ENCODE measurements at places on chromosomes 7 and 10.

- DNase-seq, result no peak
Observed at GRCh38 chr10:54660397-54660796, 140.6 kb downstream of the PCDH15 start.

- DNase-seq, result no peak
Observed at GRCh38 chr7:48360574-48360973, 189.3 kb downstream of the ABCA13 start.

- no peak for DNase-seq
Observed at GRCh38 chr10:29649561-29650551, 15.1 kb upstream of the SVIL start.

- DNase-seq, result no peak
Observed at GRCh38 chr10:128624656-128625530, 498.7 kb upstream of the MKI67 start.

DNA sequence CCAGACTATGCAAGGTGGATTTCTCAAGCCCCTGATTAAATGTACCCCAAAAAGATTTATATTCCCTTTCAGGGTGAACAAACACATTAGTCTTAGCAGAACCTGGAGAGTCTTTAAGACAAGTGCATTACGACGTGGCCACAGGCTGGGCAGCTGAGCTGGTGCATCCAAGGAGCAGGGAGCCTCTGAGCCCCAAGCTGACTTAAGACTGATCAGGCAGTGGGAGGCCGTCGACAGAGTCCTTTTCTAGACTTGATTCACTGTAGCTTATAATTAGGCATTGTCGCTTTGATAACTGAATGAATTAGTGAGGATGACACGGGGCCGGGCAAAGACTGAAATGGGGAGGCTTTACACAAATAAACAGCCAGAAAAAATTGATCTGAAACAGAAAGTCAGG lies 353.2 kb downstream of the GPAM start:
- DNase-seq, result no peak

DNA sequence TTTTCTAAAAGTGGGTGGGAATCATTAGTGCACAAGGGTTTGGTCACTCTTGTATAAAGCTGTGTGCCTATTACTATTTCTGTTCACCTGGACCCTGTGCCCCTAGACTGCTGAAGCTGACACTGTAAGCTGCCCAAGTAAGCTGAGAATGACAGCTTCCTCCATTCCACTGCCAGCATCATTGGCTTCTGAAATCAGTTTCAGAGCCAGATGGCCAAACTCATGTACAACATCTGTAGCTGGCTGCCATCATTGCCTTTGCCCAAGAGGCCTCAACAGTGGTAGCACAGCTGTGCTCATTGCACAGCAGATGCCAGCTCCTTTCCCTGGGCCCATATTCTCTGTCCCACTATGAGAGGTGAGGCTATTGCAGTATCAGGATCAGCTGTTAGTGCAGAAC lies 165.7 kb downstream of the CPEB3 start:
- DNase-seq, result no peak

GRCh38 chr10:66836057-66836456 lies 89.8 kb upstream of the LRRTM3 start:
- no peak for DNase-seq

DNA sequence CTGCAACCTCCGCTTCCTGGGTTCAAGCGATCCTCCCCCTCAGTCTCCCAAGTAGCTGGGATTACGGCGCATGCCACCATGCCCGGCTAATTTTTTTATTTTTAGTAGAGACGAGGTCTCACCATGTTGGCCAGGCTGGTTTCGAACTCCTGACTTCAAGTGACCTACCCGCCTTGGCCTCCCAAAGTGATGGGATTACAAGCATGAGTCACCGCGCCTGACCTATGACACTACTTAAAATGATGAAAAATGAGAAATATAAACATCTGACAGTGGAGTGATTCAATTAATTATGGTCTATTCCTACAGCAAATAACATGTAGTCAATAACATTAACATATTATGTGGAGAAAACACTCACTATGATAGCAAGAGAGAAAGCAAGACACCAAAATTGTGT lies 2.2 kb downstream of the BRAT1 start:
- DNase-seq, result no peak

GRCh38 chr10:44922796-44923545 lies 11.8 kb downstream of the TMEM72 start:
- no peak for DNase-seq

- no peak for DNase-seq
Observed at GRCh38 chr7:7911369-7912123, 57.0 kb upstream of the GLCCI1 start.

- DNase-seq, result no peak
Observed at GRCh38 chr7:44280636-44280992, 44.8 kb downstream of the CAMK2B start.

- DNase-seq, result no peak
Observed at GRCh38 chr7:585229-585711, 65.6 kb upstream of the PDGFA start.

DNA sequence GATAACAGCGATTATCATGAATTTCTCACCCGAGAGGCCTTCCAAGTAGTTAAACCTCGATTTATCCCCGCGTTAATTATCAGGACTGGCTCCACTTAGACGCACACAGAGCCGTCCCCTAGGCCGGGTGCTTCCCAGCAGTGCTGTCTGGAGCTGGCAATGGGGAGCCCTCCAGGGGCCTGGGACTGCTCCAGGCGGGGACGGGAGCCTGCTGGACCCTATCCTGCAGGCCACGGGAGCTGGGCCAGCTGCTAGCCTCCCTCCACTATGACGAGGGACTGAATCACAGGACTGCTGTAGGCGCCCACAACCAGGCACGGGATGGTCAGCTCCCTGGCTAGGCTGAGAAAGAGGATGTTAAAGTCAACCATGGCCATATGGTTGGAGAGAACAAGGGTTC lies 229.1 kb downstream of the ELFN1 start:
- no peak for DNase-seq

- peak; percentile 47 for DNase-seq
Observed at GRCh38 chr10:77513781-77514331, 123.8 kb downstream of the KCNMA1 start.

DNA sequence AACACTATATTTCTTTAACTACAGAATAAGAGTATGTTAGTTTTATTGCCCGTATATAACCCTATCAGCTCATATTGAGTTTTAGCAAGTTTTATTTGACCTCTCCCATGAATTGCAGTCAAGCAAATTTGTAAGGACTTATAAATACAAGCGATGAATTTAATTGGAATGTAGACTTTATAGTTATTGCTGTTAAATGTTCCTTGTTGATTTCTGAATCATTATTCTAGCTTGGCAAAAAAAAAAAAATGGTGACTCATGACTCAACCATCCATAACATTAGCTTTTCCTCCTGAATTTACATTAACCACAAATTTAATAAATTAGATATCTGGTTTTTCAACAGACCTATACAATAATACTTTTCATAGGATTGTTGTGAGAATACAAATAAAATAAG lies 334.0 kb upstream of the LRRTM3 start:
- DNase-seq, result no peak

DNA sequence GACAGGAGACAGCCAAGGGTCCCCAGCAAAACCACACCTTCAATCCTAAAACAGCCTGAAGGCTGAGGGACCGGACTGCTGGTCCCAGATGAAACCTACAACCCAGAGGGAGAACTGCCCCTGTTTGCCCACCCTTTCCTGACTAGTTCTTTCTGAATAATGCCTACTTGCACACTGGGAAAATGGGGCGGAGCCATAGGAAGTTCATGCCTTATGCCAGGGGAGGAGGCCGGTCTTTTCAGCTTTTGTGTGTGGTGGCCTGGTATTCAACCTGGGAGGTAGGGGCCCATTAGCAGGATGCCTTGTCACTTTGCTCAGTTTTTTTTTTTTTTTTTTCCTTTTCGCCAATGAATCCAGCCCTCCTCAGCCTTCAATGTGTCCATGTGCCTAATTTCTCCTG lies 20.7 kb downstream of the TOMM7 start:
- DNase-seq, result no peak

DNA sequence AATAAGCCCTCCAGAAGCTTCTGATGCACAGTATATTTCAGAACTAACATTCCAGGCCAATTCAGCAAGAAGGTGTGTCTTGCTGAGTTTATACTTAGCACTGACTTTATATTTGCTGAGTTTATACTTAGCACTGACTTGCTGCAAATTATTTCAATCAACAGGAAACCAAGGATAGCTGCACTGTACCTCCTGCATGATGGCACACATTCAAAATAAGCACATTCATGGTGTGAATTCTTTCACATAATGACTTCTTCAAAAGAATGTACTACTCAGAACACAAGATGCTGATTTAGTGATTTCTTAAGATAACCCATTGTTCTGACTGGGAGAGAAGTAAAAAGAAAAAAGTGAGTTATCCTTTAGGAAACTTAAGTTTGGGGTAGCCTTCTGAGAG lies 52.0 kb downstream of the JAZF1 start:
- no peak for DNase-seq

- DNase-seq, result no peak
Observed at GRCh38 chr7:120856198-120856597, 1.7 kb downstream of the TSPAN12 start.

DNA sequence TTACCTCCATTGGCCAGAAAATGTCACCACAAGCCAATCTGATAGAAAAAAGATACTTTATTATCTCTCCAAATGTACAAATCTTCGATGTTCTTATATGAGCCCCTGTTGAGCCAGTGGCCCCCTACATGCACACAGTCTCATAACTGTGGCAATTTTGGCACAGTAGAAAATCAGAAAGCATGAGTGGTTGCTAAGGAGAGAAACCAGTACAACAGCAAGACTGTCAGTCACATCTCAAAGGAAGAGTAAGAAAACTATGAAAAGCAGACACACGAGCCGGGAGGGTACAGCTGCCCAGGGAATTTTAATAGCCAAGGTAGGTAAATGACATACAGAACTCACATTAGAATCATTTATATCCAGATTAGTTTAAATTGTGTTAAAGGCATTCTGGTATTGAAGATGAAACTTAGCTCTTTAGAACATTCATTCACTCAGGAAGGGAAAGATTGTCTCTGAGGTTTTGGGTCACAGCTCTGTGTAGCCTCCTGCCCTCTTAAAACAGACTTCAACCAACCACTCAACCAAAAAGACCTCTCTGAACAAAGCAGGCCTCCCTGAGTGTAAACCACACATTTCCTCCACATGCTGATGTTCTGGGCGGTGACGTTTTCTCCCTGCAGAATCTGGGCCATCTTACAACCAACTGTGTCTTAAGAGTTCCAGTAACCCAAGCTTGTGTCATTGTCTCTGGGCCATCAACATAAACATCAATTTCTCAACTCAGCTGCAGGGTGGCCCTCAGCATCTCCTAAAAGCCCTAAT lies 80.8 kb upstream of the ADAM12 start:
- no peak for DNase-seq

DNA sequence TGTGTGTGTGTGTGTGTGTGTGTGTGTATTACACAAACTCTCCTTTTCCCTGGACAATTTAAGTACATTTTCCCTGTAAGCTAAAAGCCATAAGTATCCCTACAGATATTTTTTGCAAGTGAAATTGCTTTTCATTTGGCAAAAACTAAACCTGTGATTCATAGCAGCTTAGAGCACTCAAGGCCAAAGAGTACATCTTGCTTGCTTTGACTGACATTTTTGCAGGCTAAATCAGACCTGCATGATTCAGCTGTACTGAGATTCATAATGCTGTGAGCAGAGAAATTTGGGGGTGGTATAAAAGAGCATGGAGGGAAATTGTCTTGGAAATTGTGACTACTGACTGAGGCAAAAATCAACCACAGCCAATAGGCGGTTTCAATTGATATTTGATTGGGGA lies 500.4 kb downstream of the GFRA1 start:
- no peak for DNase-seq

DNA sequence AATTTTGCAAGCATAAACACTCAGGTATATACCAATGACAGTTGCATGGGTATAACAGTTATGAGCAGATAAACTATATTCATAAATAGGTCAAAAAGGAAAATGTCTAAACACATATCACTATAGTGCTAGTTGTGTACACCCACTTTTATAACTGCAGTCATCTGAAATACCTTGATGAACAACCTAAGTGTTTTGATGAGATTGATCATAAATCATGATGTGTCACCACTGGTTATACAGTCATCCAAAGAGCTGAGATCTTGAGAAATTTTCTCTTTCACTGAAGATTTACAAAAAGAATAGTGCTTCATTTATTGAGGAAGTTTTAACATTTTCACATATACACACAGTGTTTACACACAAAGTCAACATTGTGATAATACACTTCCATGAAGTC lies 78.6 kb upstream of the SLC25A13 start:
- no peak for DNase-seq

- DNase-seq, result no peak
Observed at GRCh38 chr7:20283385-20283784, 47.3 kb upstream of the ITGB8 start.

DNA sequence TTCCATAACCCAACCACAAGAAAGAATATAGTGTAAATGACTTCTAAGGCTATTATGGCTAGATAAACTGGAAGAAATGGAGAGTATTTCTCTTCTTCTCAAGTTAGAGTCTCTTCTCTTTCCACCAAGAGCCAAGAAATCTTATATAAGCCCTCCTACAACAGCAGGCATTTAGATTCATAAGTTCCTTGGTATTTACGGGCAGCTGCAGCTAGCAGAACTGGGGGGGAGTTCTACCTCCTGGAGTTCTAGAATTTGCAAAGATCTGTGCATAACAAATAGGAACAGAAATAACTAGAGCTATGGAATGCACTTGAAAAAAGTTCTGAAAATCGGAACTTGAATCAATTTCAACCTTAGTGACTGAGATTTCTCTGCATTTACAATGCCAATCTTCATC lies 715.2 kb upstream of the GRM3 start:
- no peak for DNase-seq

DNA sequence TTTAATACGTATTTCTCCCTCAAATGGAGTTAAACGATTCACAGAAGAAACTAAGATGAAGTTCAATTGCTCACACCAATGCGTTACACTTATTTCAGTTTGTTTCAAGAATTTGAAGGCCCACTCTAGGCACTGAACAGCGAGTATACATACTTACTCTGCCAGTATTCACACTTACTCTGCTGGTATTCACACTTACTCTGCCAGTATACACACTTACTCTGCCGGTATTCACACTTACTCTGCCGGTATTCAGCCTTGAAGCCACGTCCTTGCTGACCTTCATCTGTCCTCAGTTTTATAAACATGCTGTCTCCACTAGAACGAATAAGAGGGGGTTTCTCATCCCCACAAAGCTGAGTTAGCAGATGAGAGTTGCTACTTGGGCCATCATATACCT lies 86.0 kb downstream of the CUBN start:
- no peak for DNase-seq

GRCh38 chr10:69316313-69317059 lies 38.2 kb downstream of the HK1 start:
- DNase-seq, result no peak

- no peak for DNase-seq
Observed at GRCh38 chr10:85848756-85849155, 517.8 kb downstream of the GRID1 start.

DNA sequence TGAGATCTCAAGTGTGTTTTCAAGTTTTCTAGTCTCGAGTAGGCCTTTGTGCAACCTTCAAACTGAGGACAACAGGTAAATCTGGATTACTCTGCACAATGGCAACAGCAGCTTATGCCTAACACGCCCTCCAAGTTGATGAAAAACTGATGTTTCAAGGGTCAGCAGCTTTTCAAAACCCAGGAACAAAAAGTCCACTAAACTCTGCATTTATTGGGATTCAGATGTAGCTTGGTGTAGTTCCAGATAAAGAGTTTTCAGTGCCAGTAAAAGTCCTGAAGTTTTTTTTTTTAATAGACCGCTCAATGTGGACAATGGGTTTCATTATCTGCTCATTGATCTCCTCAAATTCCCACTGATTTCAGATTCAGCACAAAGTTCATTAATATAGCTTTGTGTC lies 259.3 kb downstream of the GLI3 start:
- no peak for DNase-seq

GRCh38 chr7:104980841-104981671 lies 32.9 kb upstream of the KMT2E start:
- no peak for DNase-seq
